ENCODE measurements at places on chromosomes 12 and 14.

- DNase-seq, result peak; percentile 27
These were observed 58.6 kb downstream of the SLC38A1 start for GRCh38 chr12:46209914-46210872.

DNA sequence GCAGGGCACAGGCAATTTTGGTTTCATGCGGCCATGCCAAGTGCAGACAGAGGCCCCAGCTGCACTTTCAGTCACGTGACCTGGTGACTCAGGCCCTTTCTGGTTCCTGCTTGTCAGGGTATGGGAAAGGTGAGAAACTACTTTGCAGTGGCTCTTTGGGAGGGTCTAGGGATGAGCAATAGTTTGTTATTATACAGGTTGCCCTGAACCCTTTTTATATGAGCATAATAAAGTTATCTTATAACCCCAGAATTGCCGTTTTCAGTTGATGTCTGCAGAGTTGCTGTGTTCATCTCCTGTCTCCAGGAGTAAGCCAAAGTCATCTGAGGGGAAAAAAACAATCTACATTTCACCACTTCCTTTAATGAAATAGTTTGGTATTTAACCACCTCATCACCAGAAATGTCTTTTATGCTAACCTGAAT lies 30.9 kb upstream of the EMP1 start:
- peak; percentile 33 for DNase-seq

DNA sequence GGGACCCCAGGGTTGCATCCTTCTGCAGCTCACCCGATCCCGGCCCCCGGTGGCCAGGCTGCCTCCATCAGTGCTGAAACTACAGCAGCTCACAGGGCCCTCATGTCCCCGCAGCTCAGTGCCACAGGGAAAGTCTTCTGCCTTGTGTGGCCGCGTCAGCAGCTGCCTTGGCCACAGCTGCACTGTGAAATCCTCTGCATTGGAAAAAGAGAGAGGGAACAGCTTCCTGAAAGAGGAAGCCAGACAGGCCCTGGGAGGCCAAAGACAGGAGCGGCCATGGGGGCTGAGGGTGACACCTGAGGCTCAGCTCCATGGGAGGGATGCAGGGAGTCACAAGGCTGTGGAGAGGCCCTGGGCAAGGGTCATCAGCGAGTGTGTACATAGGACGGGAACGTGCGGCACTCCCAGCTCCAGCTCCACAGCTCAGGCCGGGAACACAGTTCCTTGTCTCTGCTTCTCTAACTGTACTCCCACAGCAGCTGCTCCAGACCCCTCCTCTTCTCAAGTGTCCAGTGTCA lies 32.7 kb downstream of the PARP2 start:
- DNase-seq, result no peak

DNA sequence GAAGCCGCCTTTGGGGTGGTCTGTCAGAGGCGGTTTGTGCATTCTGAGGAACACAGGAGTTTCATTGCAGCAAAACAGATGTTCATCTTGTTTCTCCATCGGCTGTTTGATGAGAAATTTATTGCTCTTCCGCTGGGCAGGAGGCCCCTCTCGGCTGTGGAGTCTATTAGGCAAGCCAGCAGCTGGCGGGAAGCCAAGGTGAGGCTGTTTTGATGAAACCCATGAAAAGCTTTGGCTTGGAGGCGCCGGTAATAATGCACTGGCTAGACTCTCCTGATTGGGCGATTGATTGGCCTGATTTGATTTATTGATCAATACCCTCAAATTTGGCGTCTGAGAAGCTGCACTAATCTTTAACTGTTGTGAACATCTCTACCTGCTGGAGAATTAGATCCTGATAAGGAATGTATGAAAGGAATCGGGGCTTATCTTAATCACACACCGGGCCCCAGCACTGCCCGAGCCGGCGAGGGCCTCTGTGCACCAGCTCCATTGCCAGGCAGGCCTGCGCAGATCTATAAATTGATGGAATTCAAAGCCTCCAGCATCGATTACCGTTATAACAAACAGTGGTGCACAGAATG lies 187.7 kb downstream of the PHETA1 start:
- no peak for DNase-seq

DNA sequence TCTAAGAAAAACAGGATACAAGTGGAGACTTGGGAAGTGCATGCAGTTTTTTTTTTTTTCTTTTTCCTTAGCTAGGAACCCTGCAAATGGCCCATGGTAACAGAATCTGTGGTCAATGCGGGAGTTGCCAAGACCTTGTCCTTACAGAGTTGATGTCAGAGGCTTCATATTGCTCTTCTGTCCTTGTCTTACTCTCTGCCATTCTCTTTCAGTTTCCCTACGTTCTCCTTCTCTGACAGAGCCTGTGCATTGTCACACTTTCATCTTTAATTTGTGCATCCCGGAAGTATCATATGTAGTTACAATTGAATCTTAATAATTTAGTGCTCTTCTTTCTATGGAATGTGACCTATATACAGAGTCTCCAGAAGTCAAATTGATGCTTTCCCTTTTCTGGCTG lies 986.9 kb downstream of the TMEM121 start:
- no peak for DNase-seq

- DNase-seq, result no peak
These were observed 3.6 kb upstream of the SLC7A8 start for GRCh38 chr14:23186913-23187654.
